ENCODE measurements at places on chromosomes 6 and 20. TPM values are rescaled to one million over a fixed set of nuclear protein-coding genes. Genes with fewer than 3 reads are reported as not detected.
A peak's percentile ranks its signal among the peaks of the same experiment; 100 is the strongest.

Gene FGD2
- 4.3 TPM for polyA plus RNA-seq

Gene PTP4A1
- polyA plus RNA-seq = 82.2 TPM

Gene CLIC5
- 9.8 TPM for polyA plus RNA-seq

Gene FAM83B
- 4.1 TPM for polyA plus RNA-seq

Gene C2
- polyA plus RNA-seq = 3.3 TPM

Gene SLC26A8
- polyA plus RNA-seq = 0.61 TPM

Gene MTFR2
- 1.7 TPM for polyA plus RNA-seq

DNA sequence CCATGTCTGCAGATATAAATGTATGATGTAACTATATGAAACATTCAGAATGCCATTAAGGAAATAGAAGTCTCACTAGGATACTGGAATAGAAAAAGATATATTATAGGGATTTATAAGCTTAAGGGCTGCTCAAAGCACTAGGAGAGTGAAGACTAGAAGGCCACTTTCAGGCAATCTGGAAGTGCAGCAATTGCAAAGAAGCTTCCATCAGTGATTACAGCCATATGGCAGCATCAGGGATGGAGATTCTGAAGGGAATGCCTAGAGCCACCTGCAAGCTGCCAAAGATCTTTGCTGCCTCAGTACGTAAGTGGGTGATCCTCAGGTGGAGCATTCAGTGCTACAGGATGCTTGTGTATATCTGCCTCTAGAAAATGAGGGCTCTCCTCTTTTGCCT, 796.2 kb upstream of the EPHA7 start:
- DNase-seq = no peak

GRCh38 chr20:31606804-31607639, 1.9 kb downstream of the ID1 start:
- peak; percentile 79 for DNase-seq

GRCh38 chr6:5532941-5533340, 271.6 kb downstream of the FARS2 start:
- DNase-seq = no peak

GRCh38 chr6:133610227-133610840, 278.6 kb upstream of the TCF21 start:
- no peak for DNase-seq

DNA sequence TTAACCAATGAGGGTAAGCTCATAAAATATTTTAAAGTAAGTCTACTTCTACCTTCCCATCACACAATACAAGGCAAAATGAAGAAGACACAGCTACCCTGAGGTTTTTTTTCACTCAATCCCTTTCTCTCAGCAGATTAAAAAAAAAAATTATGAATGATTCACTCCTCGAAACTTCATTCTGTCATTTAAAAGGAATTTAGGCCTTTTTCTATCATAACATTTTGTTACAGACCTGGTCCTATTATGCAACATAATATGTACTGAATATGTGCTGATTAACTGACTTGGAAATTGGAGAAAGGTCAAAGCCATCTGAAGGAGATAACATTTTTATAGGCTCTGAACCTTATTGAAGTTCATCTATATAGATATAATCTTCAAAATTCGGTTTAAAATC, 45.5 kb downstream of the PRL start:
- no peak for DNase-seq

GRCh38 chr6:74931558-74931957, 274.3 kb downstream of the COL12A1 start:
- DNase-seq = no peak

- peak; percentile 25 for DNase-seq
These were observed 519.1 kb upstream of the EYS start for GRCh38 chr6:66226109-66226508.

DNA sequence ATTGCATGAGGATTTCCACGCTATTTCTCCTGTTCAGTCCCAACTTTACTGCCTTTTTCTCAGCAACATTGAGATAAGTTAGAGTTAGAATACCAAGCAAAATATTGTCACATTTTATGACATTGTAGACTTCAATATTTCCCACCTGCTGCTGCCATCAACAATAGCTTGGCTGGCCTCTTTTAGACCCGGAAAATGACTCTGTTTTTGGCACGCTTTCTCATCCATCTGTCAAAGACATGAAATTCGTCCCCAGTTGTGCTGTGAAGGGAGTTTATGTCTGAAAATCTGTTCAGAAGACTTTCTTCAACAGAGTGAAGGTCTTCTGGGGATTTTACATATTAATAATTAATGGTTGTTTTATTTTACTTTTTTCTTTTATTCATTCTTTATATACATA, 857.3 kb downstream of the FRK start:
- no peak for DNase-seq

DNA sequence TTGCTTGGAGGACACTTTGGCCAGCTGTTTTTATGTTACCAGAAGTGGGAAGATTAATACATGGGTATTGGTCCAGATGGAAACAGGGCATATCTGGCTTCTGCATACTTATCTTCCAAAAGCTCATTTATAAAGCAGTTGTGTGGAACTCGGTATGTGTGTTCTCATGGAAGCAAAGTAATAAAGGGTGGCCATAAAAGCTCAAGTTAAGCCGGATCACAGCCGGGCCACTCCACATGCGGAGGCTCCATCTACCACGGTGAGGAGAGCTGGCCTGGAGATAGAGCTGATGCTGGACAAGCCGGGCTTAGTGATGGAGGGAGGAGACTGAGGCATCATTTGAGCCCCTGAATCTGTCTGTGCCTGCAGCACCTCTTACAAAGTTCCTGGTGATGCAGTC, 38.6 kb upstream of the KIF16B start:
- no peak for DNase-seq

DNA sequence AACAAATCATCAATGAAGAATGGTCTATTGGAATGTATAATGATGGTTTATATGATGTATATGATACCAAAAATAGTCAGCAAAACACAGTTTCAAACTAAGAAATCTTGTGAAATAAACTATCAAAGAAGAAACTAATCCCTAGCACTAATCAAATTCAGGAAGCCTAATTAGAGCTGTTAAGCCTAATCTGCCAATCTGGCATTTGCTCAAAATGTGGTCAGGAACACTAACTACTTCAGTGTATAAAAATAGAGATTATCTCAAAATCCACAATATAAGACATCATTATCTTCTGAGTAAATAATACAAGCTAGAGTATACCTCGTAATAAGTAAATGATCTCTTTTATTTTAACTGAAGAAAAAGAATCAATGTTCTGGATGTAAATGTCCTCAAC, 12.8 kb upstream of the AKAP7 start:
- DNase-seq = no peak

GRCh38 chr20:38723017-38723847, 1.1 kb upstream of the SLC32A1 start:
- DNase-seq = no peak

GRCh38 chr6:129575378-129576118, 134.4 kb downstream of the ARHGAP18 start:
- DNase-seq = no peak

DNA sequence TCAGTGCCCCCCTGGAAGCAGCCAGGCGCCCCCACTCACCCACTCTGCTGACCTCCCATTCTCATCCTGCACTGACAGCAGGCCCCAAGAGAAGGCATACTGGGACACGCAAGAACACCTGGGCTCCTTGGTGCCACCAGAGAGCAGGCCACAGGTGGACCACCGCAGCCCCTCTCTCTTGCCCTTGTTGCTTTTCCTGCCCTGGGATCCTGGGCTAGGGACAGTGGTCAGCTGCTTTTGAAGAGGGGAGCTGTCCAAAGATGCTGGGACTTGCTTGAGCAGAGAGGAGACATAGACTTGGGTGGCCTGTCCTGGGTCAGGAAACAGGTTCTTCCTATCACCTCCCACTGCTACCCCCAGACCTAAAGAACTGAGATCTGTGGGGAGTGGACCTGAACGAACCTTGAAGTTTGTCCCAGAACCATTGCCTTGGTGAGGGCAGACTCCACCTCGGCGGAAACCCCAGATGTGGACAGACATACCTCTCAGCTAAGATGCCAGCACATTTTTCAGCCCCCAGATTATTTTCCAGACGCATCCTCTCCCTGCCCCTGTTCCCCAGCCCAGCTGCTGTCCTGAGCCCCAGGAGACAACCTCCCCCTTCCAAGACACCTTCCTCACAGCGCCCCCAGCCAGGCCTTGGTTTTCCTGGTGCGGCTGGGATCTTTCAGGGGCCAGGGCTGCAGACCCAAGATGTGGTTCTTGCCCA, 1.1 kb downstream of the GLP1R start:
- DNase-seq = no peak

DNA sequence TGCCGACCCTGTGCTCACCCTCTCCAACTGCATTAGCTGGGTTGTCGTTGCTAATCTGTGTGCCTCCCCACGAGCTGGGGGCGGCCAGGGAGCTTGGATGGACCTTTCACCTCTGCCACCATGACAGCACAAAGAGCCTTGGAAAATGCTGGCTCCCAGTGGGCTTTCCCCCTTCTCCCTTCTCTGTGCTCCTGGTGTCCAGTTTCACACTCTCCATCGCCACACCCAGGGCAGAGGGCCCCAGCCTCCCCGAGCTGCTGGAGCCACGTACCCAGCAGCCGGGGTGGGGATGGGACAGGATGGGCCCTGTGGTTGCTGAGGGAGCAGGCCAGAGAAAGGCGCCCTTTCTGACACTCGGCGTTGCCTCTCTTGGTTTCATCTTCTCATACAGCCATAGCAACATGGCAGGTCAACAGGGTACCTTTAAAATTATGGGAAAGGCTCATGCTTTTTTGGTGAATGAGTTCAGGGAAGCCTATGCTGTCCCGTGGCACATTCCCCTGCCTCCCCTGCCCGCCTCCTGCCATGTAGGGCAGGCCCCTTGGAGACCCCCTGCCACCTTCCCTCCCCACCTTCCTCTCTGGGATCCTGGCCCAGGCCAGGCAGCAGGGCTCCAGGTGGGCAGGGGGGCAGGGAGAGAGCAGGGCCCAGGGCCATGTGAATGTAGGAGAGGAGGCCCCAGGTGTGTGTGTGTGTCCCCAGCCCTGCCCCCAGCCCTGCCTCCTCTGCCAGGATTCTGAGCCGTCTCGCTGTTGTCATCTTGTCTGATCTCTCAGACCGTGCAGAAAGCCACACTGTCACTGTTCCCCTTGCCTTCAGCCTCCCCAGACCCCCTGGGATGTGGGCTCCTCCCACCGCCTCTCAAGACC, 85.2 kb upstream of the CCDC167 start:
- no peak for DNase-seq

- DNase-seq = no peak
These were observed 285.7 kb downstream of the BTBD9 start for GRCh38 chr6:38354037-38354381.

Measured in left lung (tissue), 14 donors.